ENCODE measurements at places on chromosomes 16 and 17.

- DNase-seq = no peak
These were observed 277.0 kb downstream of the WWOX start for GRCh38 chr16:78376452-78376851.

- DNase-seq = no peak
These were observed 34.3 kb upstream of the LGALS9 start for GRCh38 chr17:27596566-27597187.

DNA sequence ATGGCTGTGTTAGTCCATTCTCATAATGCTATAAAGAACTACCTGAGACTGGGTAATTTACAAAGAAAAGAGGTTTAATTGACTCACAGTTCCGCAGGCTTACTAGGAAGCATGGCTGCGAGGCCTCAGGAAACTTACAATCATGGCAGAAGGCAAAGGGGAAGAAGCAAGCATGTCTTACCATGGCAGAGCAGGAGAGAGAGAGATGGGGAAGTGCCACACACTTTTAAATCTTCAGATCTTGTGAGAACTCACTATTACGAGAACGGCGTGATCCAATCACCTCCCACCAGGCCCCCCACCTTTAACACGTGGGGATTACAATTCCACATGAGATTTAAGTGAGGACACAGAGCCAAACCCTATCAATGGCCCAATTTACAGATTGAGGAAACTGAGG is 96.5 kb downstream of the SDK2 start:
- no peak for DNase-seq

DNA sequence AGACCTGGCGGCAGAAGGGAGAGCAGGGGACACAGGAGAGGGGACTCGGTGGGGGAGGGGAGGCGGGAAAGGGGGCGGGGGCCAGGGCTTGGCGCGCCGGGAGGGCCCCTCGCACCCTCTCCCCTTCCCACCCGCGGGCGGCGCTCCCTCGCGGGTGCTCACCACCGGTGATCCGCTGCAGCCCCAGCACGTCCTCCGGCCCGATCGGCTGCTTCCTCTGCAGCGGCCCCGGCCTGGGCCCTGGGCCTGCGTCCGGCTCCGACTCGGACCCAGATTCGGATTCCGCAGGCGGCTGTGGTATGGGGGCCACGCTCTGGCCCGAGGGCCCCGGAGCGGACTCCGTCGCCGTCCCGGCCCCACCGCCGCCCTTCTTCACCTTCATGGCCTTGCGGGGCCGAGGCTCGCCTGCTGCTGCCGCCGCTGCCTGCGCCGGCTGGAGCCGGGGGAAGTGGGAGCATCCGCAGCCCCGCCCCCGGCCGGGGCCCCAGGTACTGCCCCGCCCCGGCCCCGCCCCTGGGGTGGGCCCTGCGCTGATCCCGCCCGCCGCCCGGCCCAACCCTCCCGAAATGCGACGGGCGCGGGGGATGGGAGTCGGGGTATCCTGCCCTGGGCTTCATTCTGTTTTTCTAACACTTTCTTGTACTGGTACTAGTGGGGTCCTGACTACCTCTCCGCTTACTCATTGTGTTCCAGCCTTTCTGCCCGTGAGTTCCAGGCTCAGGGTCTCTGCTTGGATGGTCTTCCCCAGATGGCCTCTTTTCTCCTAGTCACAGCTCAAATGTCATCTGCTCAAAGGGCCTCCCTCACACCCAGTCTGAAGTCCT is at the start of gene UNC119:
UNC119 (minus strand) TSS at position 449 of the 824 bp plus-strand sequence; CDS start at position 382, 67 bp downstream.
- DNase-seq = peak; percentile 56

- DNase-seq = no peak
These were observed 51.2 kb upstream of the MED9 start for GRCh38 chr17:17425591-17425990.

- no peak for DNase-seq
These were observed 18.0 kb downstream of the KLHDC4 start for GRCh38 chr16:87747626-87748414.

GRCh38 chr16:67703626-67704025 is 15.5 kb downstream of the GFOD2 start:
- DNase-seq = no peak

GRCh38 chr17:80755650-80756405 is 211.2 kb downstream of the RPTOR start:
- no peak for DNase-seq

DNA sequence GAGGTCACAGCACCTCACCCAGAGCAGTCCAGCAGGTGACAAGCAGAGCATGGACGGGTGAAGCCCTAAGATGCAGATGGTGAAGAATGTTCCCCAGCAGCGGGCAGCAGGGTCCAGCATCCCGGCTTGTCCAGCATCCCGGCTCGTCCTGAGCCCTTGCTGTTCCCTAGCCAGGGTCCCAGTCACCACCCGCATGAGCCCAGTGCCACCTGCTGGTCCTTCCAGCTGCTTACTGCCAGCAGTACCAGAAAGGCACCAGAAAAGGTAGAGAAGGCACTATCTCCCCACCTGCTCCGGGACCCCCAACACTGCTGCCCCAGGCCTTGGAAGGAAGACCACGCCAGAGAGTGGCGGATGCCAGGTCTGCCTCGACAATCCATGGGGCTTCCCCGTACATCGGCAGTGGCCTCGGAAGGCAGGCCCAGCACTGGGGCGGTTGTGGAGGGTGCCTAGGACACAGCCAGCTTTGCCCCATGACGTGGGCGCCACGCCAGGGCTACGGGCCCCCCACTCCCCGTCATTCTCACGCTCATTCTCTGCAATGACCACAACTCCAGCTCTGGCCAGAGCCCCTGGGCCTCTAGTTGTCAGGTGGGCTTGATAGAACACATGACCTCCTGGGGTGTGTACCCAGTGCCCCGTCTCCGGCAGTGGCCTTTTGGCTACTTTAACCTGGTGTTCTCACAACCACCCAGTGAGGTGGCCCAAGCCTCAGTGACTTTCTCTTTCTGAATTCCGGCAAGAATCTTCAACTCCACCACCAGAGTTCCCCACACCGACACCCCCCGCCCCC is 1.4 kb downstream of the CENPX start:
- DNase-seq = no peak

DNA sequence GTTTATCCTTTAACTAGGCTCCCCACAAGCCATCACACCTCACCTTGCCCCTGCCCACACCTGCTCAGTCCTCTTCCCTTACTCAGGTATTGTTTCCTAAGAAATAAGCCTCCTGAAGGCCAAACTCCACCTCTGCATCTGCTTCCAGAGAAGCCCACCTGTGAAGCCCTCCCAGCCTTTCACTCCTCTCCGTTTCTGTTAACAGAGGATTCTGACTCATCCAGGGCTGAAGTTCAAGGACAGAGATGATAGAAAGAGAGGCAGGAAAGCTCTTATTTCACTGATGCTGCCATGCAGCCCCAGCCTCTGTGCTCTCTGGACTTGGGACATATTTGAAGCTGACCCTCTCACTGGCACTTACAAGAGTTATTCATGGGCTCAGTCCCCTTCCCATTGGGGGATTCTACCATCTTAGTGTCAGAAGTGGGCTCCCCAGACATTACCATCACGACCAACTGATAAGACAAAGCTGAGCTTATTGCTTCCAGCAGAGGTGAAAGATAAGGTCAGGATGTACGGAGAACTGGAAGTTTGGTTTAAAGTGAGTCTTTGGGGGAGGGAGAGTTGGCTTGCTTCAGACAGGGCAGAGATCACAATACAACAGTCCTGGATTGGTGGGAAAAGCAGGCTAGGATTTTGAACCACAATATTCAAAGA is 35.3 kb upstream of the XYLT2 start:
- no peak for DNase-seq

GRCh38 chr16:55671206-55671973 is 15.6 kb downstream of the SLC6A2 start:
- no peak for DNase-seq

GRCh38 chr16:60077861-60078260 is 1343.7 kb upstream of the GOT2 start:
- no peak for DNase-seq

DNA sequence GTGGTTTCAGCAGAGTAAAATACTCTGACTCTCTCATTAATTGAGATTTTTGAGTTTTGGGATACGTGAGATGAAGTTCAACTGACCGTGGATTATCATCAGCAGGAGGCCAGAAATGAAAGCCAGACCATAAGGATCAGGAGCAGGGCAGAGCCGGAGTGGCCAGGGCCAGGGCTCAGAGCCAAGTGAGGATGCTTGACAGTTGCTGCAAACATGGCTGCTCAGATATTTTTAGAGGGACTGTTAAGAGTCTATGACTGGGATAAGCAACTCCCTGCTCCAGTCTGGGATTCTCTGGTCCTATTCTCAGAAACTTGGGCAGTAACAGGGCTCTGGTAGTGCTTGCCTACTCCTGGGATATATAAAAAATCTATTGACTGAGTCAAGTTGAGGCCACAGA is 17.6 kb upstream of the CDH13 start:
- DNase-seq = no peak

GRCh38 chr17:49766918-49767530 is 3.1 kb upstream of the FAM117A start:
- no peak for DNase-seq
